ENCODE measurements at places on chromosomes 6 and 20.

DNA sequence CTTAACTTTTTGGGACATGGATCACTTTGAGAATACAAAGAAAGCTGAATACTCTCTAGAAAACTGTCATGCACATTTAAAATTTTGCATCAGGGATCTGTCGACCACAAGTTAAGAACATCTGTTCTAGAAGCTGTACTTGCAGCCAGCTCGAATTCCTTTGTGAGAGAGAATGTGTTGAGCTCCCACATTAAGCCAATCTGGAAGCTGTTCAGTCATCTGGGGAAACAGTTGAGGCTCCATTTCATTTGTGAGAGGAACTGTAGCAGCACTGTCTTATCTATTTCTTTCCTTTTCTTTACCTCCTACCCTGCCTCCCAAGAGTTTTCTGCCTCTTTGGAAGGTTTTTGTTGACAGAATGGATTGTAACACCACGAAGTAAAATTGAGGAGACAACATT, 50.8 kb downstream of the KAT14 start:
- DNase-seq = no peak

GRCh38 chr6:34225551-34225950, 11.1 kb upstream of the HMGA1 start:
- DNase-seq = no peak

DNA sequence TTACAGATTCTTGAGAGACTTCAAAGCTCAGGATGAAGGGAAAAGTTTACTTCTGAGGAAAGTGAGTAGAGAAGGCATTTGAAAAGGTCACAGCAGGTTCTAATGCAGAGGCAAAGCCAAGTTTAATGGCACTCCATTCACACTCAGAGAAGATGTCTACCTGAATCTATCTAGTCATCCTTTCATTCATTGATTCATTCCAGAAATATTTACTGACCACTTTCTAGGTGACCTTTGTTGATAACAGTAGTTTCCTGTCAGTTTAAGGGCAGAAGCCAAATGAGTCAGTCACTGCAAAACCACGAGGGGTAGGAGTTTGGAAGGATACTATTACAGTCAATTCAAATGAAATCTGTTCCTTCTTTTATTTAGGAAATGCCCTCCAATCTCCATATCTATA, 30.8 kb downstream of the FBXO5 start:
- DNase-seq = no peak

GRCh38 chr20:18007534-18008292, 38.9 kb downstream of the MGME1 start:
- DNase-seq = no peak
